ENCODE measurements at places on chromosomes 4 and X.

DNA sequence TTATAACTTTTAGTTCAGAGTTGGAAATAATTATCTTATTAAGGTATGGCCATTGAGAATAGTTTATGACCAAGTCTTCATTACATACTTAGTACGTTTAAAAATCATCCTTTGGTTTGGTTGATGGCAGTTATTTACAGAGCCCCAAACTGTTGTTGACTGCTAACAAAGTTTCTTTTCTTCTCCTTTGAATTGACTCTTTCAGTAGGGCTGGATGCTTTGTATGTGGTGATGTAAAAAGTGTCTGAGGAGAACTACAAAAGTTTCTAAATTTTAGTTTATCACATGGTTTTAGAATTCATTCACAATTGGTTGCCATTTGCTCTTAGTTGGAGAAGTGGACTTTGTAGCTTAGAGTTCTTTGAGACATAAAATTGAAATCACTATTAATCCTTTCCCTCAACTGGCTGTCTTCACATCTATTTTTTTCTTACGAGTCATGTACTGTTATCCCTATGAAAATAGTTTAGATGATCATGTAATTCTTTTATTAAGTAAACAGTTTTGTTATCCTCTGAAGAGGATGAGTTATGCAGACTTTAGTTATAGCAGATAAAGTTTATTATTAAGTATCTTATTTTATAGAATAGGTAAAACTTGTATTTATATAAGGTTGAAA is 14.8 kb downstream of the PTPN13 start:
- DNase-seq = no peak

DNA sequence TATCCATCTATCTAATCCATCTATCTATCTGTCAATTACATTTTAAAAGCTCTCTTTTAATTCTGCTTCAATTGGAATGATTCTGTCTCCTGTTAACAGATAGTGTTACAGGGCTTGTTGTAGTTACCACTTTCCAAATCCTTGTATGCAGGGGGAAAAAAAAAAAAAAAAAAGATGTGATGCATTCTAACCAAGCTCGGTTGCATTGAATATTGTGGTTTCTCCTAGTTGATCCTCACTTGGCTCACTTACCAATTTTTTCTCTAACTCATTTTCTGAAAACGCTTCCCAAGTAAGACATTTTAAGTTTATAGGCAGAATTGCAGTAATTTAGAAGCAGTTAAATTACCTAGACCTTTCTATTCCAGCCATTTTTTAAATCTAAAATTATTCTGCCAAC is 327.9 kb upstream of the PITX2 start:
- no peak for DNase-seq

DNA sequence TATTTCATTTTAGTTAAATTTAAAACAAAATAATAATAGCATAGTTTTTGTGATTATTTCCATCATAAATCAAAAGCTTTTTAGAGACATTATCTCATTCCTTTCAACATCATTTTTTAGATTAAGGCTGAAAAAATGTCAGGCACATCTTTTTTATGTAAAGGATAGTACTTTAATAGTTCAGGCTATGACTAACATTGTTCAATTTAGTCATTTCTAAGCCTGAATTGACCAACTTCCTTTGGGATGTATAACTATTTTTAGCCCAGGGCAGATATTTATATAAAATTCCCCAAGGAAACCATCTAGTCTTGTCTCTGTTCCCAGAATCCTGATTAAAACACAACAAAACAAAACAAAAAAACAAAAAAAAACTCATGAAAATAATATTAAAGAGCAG is 145.6 kb upstream of the PCDH18 start:
- DNase-seq = no peak

- no peak for DNase-seq
Measured at GRCh38 chr4:111992351-111993168, 152.7 kb upstream of the FAM241A start.

DNA sequence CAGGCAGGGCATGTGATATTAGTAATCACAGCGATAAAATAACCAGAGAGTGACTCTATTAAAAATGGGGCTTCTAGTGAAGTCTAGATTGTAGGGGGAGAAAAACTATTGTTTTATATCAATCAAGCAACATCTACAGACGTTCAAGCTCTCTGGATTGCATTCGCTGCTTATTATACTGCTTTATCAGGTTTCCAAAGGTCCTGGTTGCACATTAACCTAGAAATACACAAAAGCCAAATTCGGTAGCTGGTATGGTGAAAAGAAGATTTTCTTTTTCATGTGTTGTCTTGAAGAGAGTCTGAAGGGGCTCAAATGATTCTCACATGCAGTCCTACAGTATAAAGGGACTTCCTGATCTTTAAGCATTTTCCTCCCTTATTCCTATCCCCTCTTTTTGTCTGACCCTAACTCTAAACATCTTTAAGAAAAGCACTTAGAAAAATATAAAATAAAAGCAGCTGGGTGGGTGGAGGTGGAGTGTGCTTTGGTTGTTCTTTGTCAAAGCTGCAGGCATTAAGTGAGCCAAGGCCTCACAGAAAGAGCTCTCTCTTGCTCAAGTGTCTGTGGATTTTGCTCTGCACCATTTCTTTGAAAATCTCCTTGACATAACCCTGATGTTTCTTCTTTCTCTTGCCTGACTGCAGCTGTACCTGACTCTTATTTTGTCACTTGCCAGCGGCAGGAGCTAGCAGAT is 46.1 kb downstream of the MID1IP1 start:
- no peak for DNase-seq

DNA sequence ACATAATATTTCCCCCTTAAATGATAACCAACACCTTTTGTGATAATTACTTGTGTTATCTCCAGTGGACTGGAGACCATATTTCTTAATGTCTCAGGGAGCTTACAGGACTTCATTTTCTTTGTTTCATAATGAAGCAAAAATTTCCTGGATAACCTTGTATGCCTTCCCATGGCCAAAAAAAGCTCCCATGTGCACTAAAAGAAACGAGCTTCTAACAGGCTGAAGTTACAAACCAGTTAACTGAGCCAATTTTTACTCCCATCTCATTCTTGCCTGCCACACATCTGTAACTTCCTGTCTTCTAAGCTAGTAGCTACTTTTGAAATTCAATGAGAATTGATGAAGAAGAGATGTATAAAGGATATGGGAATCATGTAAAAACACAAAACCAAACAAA is 32.8 kb downstream of the GATB start:
- no peak for DNase-seq

DNA sequence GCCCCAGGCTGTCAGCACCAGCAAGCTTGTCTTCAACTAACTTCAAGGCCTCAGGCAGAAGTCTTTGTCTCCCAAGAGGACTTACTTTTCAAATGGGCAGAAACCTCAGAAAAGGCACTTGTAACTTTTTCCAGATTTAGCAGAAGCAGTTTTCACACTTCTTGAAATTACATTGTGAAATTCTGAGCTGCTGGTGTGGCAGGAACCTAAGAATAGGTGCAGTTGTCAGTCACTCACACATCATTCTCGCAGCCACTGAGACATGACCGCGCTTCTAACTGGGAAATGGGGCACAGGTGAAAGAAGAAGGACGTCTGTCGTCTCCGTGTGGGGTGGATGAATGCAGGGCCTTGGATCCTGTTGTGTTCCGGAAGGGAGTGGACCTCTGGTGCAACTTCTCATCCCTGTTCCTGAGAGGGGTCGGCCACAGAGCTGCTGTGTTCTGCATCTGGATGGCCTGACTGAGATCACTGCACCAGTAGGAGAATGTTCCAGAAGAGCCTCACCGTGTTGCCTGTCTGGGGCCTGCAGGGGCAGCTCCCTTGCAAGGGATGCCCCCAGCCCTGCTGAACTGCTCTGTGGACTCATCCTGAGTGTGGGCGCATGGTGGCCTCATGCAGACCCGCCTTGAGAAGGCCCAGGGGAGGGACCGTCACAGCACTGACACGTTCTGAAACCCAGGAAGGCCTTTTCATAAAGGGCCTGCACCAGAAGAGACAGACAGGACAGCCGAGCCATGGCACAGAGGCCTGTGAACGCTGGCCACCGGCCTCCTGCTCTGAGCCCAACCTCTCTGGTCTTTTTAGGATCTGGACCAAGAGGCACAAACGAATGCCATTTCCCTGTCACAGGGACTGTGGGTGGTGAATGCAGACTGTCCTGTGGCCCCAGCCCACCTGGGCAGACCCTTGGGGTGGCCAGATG is 18.7 kb downstream of the NAT8L start:
- no peak for DNase-seq

DNA sequence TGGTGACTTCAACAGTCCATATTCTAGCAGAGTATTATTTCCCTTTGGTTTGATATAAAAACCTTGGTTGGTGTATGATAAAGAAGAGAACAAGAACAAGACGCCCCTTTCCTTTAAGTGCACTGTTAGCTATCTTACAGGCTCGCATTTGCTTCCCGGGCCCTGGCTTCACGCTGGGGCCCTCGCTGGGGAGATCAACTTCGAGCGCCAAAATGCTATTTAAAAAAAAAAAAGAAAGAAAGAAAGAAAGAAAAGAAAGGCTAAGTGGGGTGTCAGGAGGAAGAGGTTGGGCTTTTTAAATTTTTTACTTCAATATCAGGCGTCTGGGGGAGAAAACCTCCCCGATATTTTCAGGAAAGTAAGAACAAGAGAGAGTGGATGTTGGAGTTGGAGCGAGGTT is 11.7 kb downstream of the ARX start:
- no peak for DNase-seq

GRCh38 chr4:75849461-75849860 is 52.8 kb downstream of the PPEF2 start:
- no peak for DNase-seq

DNA sequence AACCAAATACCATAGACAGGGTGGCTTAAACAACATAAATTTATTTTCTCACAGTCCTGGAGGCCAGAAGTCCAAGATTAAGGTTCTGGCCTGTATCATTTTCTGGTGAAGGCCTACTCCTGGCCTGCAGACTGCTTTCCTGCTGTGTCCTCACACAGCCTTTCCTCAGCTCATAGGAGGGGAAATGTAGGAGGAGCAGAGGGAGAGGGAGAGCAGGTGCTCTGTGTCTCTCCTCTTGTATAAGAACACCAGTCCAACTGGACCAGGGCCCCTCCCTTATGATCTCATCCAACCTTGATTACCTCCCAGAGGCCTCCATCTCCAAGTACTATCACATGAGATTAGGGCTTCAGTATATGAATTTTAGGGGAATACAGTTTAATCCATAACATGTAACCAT is 34.3 kb downstream of the RAPGEF2 start:
- DNase-seq = no peak

- DNase-seq = no peak
Measured at GRCh38 chr4:67401902-67402301, 143.4 kb downstream of the CENPC start.

DNA sequence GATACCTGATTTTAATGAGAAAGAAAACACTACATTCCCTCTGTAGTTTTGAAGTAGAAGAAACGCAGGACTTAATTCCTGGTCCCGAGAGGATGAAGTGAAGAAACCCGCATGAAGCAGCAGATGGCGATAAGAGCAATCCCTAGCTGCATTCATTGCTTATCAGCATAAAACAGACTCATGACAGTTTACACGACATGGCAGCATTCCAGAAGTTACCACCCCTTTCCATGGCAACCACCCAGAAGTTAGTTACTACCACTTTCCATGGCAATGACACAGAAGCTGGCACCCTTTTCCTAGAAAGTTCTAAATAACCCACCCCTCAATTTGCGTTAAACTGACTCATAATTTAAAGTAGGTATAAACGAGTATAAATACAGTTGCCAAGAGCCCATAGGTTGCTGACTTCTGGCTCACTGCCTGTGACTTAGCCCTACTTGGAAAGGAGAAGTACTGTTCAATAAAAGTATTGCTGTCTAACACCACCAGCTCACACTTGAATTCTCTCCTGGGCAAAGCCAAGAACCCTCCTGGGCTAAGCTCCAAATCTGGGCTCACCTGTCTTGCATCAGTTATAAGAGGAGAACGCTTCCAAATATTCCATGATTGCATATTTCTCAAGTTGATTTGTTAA is 5.5 kb upstream of the XAGE2 start:
- no peak for DNase-seq

DNA sequence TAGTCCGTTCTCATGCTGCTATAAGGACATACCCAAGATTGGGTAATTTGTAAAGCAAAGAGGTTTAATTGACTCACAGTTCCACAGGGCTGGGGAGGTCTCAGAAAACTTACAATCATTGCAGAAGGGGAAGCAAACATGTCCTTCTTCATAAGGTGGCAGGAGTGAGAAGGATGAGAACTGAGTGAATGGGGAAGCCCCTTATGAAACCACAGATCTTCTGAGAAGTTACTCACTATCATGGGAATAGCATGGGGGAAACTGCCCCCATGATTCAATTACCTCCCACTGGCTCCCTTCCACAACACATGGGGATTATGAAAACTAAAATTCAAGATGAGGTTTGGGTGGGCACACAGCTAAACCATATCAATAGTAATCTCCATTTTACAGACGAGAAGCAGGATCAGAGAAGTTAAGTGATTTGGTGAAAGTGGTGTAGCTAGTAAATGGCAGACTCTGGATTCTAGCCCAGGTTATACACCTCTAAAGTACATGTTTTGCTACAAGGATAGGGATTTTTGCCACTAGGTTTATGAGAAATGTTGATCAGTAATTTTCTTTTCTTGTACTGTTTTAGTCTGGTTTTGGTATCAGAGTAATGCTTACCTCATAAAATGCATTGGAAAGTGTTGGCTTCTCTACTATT is 47.3 kb upstream of the C1GALT1C1 start:
- DNase-seq = no peak

All from stimulated activated CD8-positive, alpha-beta memory T cell treated with anti-CD3 and anti-CD28 coated beads, Interleukin-7, amount 100 ng/mL, for 1 hour (primary cell).